C1 segment of cervical spinal cord (tissue), 14 donors: ENCODE measurements at places on chromosomes 4 and X.

- peak; percentile 38 for DNase-seq
Measured at GRCh38 chr4:7244331-7244665, 52.0 kb downstream of the SORCS2 start.

DNA sequence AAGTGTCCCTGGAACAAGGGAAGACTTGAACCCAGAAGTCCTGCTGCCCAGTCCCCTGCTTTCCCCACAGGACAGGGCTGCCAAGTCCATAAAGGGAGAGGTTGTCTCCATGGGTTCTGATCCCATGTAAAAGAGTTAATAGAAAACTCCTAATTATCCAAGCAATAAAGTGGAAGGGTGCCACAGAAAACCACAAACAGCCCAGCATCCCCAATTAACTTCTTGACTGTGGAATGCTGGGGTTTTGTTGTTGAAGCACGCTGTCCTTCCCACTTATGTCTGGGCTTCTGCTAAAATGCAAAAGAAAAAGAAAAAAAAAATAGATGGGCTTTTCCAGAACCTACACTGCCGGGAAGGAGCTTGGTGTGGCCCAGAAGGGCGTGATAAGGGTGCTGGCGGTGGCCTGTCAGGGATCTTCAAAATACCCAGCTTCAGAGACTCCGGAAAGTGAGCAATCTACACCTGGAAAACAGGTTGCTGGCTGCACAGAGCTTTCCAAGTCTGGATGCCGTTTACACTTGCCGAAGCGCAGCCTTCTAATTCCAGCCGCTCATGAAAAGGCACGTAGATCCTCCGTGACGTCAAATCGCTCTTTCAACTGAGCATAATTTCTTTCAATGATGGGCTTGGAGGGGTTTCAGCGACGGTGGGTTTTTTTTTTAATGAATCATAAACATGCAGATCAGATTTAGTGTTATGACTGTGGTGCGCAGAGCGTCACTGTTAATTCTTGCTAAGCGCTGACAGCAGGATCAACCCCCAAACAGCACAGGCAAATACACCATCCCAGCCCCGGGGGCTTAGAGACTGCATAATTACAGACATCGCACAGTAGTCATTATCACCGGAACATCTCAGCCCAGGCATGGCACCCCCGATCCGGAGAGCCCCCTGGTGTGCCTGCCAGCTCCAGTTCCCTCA, 197.6 kb downstream of the BCOR start:
- no peak for DNase-seq

GRCh38 chr4:8848507-8849265, 23.0 kb downstream of the HMX1 start:
- no peak for DNase-seq

GRCh38 chr4:113101669-113102068, 52.2 kb downstream of the ANK2 start:
- no peak for DNase-seq

GRCh38 chrX:149631234-149632165, at the start of gene TMEM185A:
Gene TMEM185A (minus strand): TSS chrX:149631792. CDS start chrX:149631580, 212 bp downstream.
- DNase-seq, result no peak

DNA sequence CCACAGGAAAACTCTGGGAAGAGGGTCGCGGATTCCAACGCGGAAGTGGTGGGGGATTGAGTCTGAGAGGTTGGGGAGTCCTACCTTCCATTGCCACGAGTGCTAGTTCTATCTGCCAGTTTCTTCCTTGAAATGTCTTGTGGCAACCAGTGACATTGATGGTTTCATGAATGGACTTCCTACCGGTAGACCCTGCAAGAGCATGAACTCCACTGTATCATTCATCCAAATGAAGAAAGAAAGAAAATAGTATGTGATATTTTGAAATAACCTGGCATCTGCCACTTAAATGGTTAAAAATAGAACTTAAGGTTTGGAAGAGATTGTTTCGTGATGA, 1.1 kb upstream of the SLC10A7 start:
- no peak for DNase-seq

- no peak for DNase-seq
Measured at GRCh38 chr4:28868841-28869240, 1851.3 kb upstream of the PCDH7 start.

DNA sequence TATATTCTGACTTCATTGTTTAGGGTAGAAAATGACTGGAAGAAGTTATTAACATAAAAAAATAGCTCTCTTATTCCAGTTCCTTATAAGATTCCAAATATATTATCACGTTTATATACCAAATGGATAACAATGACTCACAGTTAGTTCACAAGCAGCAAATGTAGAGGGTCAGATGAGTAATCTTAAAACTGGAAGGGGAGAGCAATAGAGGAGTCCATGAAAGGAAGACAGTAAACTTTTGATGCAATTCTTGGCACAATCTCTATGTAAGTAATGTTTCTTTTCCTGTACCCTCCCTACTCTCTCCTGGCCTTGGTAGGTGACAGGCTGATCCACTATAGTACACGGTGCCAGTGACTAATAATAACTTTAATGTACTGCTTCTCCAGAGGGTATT, 259.0 kb upstream of the TRPC5 start:
- no peak for DNase-seq

DNA sequence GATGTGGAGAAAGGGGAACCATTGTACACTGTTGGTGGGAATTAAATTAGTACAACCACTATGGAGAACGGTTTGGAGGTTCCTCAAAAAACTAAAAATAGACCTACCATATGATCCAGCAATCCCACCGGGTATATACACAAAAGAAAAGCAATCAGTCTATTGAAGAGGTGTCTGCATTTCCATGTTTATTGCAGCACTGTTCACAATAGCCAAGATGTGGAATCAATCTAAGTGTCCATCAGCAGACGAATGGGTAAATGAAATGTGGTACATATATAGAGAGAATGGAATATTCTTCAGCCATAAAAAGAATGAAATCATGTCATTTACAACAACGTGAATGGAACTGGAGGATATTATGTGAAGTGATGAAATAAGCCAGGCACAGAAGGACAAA, 208.1 kb downstream of the TRIML1 start:
- DNase-seq, result no peak

DNA sequence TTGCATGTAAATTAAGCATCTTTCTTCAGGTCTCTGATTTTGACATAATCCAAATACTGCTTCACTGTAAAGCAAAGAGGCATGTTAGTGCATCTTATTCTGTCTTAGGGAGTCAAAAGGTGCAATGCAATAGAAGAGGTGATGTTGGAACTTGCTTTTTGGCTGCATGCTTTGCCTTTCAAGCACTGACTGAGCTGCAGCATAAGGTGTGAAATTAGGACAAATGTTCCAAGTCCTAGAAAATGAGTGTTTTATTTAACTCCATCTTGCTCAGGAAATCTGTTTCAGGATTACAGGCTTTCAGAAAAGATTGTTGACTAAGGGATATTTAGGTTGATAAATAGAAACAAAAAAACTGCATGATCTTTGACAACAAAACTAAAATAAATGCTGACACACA, 30.8 kb downstream of the NAA11 start:
- no peak for DNase-seq

DNA sequence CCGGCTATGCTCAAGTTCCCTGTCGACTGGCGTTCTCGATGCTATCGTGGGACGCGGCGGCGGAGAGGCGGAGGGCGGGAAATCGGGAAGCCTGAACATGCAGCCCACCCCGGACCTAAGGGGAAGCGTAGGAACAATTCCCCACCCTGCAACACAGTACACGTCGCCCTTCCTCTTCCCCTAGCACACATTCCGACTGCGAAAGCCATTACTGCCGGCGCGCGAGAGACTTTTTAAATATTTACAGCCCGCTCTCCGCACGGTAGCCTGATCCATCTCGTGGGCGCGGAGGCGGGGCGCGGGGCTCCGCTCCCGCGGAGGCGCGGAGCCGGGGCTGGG, 48.1 kb upstream of the BCOR start:
- no peak for DNase-seq

- DNase-seq, result no peak
Measured at GRCh38 chrX:134571796-134572195, 86.5 kb downstream of the PLAC1 start.

DNA sequence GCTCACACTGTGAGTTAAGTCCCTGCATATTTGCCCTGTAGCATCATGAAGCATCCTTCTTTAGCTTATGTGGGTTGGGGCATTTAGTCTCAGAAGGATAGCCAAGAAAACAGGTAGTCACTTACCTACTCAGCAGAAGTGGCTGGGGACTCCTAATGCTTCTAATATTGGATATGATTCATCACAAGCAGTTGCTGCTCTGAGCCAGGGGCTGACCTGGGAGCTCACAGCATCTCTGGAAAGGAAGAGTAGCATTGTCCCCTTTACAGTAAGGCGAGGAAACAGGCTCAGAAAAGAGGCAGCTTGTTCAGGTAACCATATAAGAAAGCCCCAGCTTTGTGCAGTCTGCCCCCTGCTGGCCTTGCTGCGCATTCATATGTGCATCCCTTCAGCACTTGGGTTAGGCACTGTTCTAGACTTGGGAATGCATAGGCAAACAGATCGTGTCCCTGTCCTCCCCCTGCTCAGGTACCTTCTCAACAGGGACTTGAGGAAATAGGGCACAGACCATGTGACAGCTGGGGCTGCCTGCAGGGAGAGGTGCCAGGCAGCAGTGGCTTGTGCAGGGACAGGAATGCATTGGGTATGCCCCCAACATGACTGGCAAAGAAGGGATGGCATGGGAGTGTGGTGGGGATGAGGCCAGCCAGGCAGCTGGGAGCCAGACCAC, 35.7 kb upstream of the TBC1D14 start:
- peak; percentile 36 for DNase-seq

- DNase-seq, result no peak
Measured at GRCh38 chr4:144754562-144755410, 108.8 kb downstream of the HHIP start.

DNA sequence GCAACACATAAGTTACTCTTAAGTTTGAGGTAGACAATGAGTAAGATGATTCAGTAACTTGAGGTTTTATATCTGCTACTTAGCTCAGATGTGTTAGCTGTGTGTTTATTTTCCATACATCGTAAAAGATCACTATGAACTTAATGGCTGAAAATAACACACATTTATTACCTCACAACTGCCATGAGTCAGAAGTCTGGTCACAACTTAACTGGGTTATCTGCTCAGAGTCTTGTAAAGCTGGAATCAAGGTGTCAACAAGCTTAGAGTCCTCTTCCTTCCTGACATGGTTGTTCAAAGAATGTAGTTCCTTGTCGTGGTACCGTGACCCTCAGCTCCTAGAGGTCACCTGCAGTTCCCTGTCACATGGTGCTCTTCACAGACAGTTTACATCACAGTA, 204.9 kb upstream of the MAGEB2 start:
- no peak for DNase-seq

GRCh38 chr4:65195002-65195401, 475.3 kb downstream of the EPHA5 start:
- no peak for DNase-seq

DNA sequence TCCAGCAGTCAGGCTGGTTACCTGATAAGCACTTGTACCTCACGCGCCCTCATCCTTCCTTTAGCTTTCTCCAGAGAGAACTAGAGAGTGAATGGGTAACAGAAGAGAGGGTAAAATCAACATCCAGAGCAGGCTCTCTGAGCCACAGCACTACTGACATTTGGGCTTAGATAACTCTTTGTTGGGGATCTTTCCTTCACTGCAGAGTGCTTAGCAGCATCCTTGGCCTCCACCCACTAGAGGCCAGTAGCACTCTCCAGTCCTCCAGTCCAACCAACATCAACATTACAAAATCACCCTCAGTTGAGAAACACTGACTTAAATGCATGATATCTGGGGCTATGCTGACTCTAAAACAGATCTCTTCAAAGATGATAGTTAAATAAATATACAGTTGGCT, 220.7 kb downstream of the TACR3 start:
- DNase-seq, result no peak

DNA sequence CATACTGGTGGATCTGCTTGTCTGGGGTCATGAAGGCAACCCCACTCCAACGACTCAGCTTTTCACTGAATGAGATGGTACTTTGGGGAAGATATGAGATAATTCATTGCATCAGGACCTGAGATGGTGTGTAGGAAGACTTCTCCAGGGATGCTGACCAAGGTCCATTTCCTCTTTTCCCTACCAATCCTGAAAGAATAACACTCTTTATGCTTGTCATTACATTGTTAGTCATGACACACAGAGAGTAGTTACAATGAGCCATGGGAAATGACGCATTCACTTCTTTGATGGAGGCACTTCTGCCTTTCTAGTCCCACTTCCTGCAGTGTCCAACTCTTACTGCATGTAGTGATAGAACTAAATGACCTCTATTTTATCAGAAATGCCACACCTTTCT, 58.6 kb downstream of the AREG start:
- no peak for DNase-seq

GRCh38 chr4:106261980-106262379, 54.0 kb downstream of the TBCK start:
- no peak for DNase-seq

DNA sequence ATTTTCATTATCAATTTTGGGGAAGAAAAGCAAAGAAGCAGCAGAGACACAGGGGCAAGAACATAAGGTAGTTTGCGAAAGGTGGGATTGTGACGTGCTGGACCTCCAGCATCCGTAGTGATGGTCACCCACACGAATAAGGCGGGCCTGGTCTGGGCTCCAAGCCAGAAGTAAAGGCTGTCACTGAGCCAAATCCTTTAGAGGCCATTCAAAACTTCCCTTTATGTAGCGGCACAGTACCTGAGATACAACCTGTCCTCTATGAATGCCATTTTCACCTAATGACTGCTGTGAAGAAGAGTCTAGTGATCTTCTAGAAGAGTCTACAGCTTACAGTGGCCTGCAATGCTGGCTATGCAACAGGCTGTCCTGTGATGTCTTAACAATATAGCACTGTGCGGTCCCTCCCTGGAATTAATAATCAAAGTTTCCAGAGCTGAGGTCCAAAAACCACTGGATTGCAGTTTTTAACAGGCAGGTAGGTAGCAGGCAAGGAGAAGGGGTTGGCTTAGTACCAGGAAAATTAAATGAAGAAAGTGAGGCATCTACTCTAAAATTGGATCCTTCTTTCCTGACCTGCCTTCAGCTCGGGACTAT, 56.2 kb downstream of the TRIML1 start:
- DNase-seq, result no peak

- DNase-seq, result no peak
Measured at GRCh38 chr4:37422102-37422501, 177.6 kb downstream of the NWD2 start.

- DNase-seq, result no peak
Measured at GRCh38 chrX:155069414-155069813, 1.5 kb downstream of the CMC4 start.

DNA sequence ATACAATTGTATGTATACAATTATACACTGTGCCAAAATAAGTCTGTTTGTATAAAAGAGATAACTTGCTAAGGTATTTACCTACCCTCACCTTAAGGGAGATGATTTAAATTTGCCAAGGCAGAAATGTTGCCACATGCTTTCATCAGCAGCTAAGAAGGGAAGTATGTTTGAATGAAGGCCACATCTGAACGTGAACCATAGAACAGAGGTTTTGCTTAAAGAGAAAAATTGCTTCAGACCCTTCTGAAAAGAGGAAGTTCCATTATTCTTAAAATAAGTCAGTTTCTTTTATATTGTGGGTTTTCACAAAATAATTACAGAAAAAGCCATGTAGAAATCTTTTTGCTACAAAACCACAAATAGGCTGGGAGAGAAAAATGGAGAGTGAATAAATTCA, 621.5 kb upstream of the HTR2C start:
- DNase-seq, result no peak

- no peak for DNase-seq
Measured at GRCh38 chr4:187416216-187416615, 579.4 kb upstream of the ZFP42 start.
